ENCODE measurements at places on chromosomes 6 and 20.

- no peak for DNase-seq
These were observed 93.0 kb downstream of the SLC35B3 start for GRCh38 chr6:8342241-8342819.

DNA sequence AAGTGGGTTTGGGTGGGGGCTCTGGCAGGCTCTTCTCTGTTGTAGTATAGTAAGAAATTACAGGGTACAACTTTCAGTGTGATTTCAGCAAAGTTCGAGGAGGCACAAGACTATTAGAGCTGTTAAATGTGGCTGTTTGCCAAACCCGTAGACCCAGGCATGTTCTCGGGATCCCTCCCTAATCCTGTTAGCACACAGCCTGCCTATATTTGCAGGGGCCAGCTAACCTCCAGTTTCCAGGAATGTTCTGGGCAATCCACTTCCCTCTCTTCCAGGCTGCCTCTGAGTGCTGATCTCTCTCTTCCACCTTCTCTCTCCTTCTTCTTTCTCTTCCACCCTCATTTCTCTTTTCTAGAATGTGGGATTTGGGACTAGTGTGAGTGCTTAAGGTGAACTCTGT, 34.8 kb upstream of the ZFP64 start:
- no peak for DNase-seq

GRCh38 chr6:170062915-170063241, 228.0 kb downstream of the DLL1 start:
- peak; percentile 45 for DNase-seq

DNA sequence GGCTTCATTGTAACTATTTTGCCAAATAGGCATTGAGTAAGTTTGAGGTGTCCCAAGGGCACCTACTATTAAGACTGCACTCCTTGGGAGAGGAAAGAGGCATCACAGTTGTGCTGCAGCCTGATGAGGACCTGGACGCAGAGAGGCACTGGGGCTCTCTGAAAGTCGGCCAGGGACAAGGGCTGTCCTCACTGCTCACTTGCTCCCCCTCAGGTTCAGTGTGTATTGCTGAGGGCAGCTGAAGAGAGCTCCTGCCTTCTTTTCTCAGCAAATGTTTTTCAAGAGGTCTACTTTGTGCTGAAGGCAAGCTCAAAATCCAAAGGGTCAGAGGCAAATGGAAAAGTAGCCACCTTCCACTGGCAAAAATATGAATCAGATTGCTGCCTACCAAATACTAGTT, 331.8 kb downstream of the RIMS1 start:
- peak; percentile 86 for DNase-seq

DNA sequence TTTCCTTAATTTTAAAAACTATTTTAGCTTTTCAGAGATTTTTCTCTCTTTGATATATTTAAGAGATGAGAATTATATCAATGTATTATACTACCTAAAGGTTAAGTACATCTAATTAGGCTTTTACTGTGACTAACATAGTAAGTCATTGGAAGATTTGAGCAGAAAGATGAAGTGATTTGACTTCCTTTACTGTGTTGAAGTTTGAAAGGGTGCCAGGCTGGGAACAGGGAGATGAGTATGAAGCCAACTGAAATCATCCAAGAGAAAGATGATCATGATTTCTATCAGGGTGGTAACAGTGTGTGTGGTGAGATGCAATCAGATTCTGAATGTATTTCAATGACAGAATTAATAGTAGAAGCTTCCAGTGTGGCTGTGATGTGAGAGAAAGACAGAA, 87.3 kb downstream of the TRDN start:
- no peak for DNase-seq

GRCh38 chr6:3026791-3027626, 27.3 kb downstream of the NQO2 start:
- no peak for DNase-seq

All from islet precursor cell (in vitro differentiated cells).